ENCODE measurements at places on chromosomes 1 and 21. TPM values are rescaled to one million over a fixed set of nuclear protein-coding genes. Genes with fewer than 3 reads are reported as not detected.

- DNase-seq, result no peak
Observed at GRCh38 chr1:161956930-161957329, 66.7 kb downstream of the OLFML2B start.

GRCh38 chr21:37700641-37701202, 215.5 kb downstream of the KCNJ6 start:
- no peak for DNase-seq

DNA sequence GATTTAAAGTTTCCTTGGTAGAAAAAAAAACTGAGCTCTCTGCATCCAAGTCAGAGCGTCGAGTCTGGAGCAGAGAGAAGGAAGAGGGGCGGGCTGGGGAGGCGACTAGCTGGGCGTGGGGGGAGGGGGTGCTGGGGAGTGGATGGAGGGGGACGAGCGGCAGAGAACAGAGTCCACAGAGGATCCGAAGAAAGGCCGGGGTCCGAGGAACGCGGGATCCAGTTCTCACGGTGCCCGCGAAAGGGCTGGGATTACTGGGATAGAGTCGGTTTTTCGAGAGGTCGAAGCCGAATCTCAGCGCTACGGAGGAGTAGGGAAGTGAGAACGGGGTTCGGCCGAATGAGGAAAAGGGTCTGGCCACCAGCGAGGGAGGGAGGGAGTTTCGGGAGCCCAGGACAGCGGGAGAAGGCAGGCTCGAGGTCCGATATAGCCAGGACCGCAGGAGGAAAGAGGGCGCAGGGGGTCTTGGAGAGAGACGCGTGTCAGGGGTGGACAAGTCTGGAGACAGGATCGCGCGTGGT, 665 bp downstream of the DAB1 start:
- no peak for DNase-seq

PGBD5 gene
- 2.5 TPM for total RNA-seq

DNA sequence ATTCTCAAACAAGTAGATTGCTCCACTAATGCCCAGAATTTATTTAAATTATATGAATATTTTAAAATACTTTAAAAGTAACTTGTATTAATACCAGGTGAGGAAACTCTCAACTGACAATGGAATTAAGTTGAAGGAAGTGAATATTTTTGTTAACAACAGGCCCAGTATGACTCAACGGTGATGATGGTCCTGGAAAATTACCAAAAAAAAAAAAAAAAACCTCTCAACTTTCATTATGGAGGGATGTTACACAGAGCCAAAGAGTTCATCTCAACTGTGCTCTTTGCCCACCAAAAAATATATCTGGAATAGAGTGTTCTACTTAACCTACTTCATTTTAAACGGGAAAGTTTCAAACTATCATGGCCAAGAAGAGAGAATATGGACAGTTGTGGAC, 28.3 kb downstream of the CFH start:
- no peak for DNase-seq

Measured in urinary bladder (tissue), 4 donors.